Activated CD4-positive, alpha-beta T cell treated with anti-CD3 and anti-CD28 coated beads, Interleukin-2, amount 50 U/mL, for 48 hours (primary cell): ENCODE measurements at places on chromosomes 7 and 10.

DNA sequence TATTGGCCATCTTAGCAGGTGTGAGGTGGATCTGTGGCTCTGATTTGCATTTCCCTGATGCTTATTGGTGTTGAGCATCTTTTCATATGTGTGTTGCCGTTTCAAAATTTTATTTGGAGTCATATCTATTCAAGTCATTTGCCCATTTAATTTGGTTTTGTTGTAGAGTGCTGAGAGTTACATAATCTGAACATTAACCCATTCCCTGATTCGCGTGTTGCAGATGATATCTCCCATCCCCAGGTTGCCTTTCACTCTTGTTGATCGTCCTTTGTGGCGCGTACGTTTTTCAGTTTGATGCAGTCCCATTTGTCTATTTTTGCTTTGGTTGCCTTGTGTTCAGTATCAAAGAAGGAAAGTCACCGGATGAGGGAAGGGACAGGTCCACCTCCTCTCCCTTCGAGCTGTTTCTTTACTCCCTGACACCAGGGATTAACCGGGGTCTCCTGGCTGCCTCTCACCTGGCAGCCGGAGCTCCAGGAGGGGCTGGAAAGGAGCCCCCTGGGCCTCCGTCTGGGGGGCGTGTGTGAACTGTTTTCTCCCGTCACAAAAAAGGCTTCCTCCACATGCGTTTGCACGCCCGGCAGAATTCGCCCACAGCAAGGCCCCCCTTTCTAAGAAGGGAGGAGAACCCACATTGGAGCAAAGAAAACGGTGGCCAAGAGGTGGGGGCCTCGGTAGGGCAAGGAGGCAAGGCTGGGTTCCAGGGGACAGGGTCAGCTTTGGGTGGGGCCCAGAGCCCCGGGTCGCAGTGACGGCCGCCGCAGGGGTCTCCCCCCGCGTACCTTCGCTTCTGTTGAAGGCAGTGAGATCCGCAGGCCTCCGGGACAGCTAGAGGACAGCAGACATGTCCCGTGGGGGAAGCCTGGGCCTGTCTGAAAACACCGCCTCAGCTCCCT lies 8.3 kb downstream of the MNX1 start:
- DNase-seq, result no peak

- DNase-seq, result no peak
Measured at GRCh38 chr7:85094046-85094725, 92.7 kb downstream of the SEMA3D start.

DNA sequence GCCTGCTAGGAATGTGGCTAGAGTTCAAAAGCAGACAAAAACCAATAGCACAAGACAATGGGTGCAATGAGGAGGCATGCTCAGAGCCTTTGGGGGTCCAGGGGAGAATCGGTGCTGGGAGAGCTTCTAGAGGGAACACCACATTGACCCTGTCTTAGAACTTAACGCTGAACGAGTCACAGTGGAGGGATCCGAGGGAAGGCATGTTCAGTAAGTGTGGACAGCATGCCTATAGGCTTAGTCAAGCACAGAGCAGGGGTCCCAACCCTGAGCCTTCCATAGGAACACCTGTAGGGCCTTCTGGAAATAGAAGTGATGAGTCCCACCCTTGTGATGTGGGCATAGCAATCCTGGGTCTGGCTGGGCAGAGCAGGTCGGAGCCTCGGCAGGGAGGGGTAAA lies 148.7 kb downstream of the PKD1L1 start:
- DNase-seq, result no peak

DNA sequence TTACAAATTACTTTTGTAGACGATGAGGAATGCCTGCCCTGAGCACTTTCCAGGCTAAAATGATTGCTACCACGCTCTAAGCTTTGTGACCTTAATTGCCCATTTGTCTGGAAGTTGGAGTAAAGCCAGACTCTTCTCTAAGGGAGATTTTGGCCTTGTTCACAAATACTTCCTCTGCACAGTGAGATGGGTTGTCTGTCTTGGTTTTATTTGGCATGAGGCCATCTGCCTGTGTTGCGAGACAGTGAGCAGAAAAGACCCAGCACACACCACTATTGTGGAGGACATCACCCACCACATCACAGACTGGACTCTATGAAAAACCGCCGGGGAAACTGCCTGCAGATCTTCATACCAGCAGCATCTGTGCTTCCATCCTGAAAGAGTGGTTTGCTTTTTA lies 138.4 kb downstream of the BICC1 start:
- DNase-seq, result no peak

- DNase-seq, result peak; percentile 77
Measured at GRCh38 chr7:45196374-45196773, 38.8 kb downstream of the RAMP3 start.

GRCh38 chr10:17094844-17095243 lies 34.8 kb downstream of the CUBN start:
- DNase-seq, result no peak

GRCh38 chr10:125392154-125392553 lies 231.8 kb upstream of the CTBP2 start:
- no peak for DNase-seq

DNA sequence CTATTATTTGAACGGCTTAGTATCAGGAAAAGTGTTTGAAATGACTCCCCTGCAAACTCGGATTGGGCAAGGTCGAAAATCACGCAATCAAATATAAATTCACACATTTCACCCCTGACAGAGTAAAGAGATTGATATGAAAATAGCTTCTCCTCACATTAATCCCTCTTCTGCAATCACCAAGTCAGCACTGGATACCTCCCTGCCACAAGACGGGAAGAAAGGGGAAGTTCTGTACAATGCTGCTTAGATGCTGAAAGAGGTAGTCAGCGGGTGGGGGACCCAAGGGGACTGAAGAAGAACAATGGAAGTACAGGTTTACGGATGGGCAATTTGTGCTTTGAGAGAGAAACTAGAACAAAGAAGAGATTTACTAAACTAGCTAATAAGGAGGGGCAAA lies 72.0 kb upstream of the ANK3 start:
- DNase-seq, result no peak

- no peak for DNase-seq
Measured at GRCh38 chr10:23198610-23198939, 6.5 kb downstream of the PTF1A start.

DNA sequence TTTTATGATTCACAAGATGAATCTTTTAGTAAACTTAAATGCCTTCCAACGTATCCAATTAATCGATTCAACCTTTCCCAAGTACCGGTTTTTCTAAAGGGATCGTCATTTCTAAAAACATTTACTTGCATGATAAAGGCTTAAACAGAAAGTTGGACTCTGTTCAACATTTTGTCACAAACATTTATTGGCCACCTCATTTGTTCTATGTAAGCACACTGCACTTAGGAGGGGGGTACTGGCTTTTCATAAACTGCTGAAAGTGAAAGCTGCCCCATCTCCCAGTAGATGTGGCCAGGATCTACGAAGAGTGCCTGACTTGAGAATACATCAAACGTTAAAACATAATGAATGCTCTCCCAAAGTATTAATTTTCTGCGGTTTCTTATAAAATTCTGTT lies 37.3 kb upstream of the LAMB4 start:
- DNase-seq, result no peak

- no peak for DNase-seq
Measured at GRCh38 chr10:107056182-107056581, 108.3 kb downstream of the SORCS1 start.

- no peak for DNase-seq
Measured at GRCh38 chr10:74008212-74008731, 10.4 kb downstream of the VCL start.

- DNase-seq, result no peak
Measured at GRCh38 chr10:90171014-90171722, 469.8 kb downstream of the KIF20B start.

- no peak for DNase-seq
Measured at GRCh38 chr7:6273380-6273837, 985 bp upstream of the CYTH3 start.

DNA sequence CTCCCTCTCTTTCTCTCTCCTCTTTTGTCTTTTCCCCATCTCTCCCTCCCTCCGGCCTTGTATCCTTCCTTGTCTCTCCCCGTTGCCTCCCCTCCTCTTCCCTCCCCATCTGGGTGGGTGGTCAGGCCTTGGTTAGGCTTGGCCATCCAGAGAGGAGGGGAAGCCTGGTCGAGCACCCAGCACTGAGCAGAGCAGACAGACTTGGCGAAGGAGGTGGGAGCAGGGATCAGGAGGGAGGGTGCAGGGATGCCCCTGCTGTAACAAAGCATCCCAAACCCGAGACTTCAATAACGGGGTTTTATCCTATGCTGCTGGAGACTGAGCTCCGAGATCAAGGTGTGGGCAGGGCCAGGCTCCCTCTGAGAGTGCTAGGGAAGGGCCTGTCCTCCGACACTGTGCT lies 97.3 kb downstream of the PAXIP1 start:
- DNase-seq, result no peak

DNA sequence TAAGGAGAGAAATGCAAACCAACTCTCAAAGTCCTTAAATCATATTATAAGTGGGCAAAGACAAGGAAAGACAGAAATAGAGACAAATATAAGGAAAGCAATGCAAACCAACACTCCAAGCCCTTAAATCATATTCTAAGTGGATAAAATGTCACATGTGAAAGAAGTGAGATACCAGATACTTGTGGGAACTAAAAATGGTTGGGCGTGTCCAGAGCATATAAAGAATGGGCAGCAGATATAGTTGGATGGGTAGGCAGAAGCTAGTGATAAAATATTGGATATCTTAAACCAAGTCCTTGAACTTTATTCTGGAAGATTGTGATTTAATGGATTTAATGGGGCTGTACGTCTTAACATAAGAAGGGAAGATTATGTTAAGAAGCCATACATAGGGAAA lies 1065.2 kb upstream of the C7orf33 start:
- DNase-seq, result no peak

- DNase-seq, result no peak
Measured at GRCh38 chr10:2122431-2123124, 385.3 kb upstream of the ADARB2 start.

DNA sequence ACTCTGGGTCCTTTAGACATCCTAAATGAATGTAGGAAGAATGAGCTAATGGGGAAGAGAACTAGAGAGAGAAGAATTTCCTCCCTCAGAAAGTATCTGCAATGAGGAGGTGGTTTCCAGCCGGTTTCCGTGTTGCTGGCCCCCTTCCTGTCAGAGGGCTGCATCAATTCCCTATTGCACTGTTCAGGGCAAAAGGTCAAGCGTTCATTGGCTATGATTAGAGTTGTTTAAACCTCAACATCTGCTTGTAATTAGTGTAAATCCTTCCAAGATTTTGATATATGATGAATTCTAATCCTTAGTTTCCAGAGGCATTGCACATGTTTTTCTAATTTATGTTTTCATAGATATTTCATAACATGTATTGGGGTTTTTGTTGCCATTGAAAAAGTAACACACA lies 107.3 kb upstream of the SGCE start:
- no peak for DNase-seq

GRCh38 chr7:121755286-121755685 lies 117.7 kb upstream of the PTPRZ1 start:
- no peak for DNase-seq

GRCh38 chr10:131843089-131843595 lies 57.7 kb upstream of the PPP2R2D start:
- no peak for DNase-seq

DNA sequence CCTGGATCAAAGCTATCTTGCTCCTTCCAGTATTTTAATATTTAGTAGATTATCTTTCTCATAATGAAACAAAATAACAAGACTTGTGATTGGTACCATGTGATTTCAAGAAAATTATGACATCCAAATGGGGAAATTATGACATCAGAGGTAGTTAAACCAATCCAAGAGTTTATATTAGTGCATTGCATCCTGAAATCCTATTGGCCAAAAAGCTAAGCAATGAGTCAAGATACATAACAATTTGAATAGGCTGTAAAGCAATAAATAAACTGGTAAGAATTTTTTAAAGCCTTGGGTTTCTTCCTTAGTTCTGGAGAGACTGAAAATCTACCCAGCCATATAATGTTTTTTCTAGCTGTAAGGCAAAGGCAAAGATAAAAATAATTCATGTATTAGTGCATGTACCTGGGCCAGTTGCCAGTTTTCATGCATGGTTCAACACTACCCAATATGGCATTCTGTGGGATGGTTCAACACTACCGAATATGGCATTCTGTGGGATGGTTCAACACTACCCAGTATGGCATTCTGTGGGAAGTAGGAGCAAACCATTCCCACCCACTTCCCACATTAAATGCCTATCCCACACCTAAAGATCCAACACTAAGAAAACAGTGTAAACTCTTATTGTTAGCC lies at the start of gene RNF148:
RNF148 (minus strand) TSS at position 51 of the 639 bp plus-strand sequence. CDS start 172 bp downstream, outside the sequence.
- no peak for DNase-seq

DNA sequence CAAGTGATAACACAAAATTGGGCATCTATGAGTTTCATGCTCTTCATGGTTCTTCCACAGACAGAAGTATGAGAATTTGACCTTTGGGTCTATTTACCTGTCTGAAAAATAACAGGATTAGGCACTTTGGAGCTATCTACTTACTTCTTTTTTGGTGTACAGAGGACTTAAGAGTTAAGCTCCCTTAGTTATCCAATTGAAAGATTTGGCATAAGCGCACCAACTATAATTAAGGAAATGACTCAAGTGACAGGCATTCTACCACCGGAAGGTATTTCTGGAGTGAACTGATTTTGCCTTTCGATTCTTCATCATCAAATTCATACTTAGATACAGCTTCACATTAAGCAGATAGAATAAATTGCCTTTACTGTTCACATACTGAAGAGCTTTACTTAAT lies 43.9 kb downstream of the IFIT5 start:
- DNase-seq, result no peak

- DNase-seq, result no peak
Measured at GRCh38 chr7:15084368-15084767, 181.8 kb upstream of the DGKB start.

DNA sequence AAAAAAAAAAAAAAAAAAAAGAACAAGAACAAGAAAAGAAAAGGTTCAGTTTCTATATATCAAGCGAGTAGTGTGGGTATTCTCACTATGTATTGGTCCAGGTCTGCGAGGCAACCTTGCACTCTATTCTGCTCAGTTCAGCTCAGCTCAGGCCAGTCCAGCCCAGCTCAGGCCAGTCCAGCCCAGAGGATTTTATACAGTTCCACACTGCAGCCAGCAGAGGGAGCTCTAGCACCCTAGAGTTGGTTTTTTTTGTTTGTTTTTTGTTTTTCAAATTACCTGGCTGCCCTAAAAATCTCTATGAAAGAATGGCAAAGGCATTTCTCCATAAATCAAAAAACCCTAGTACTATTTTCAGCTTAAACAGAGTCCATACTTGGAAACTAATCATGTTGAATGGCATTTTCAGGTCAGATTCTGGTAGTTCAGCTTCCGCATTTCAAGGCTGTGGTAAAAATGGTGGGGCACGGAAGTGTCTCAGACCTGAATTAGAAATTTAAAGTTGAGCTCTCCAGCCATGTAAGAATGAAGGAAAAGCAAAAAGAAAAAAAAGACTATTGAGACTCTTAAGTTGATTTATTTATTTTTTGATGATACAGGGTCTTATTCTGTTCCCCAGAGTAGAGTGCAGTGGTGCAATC lies 55.2 kb upstream of the GSDME start:
- DNase-seq, result peak; percentile 41

DNA sequence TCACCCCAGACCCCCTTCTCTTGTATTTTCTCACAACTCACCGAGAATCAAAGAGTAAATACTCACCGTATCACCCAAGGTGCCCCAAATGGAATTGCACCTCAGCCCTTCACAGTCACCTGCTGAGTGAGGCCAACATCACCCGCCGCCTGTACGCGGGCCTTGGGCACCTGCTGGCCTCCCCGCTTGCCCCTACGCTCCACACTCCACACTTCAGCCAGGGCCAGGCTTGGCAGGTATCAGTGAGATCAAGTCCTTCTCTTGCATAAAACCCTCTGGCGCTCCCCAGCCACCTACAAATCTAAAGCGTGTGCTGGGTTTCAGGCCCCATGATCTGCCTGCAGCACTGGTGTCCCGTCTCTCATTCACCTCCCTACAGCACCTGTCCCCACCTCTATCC lies 300.6 kb downstream of the GFRA1 start:
- DNase-seq, result no peak
